ENCODE measurements at places on chromosomes 16 and 17.

DNA sequence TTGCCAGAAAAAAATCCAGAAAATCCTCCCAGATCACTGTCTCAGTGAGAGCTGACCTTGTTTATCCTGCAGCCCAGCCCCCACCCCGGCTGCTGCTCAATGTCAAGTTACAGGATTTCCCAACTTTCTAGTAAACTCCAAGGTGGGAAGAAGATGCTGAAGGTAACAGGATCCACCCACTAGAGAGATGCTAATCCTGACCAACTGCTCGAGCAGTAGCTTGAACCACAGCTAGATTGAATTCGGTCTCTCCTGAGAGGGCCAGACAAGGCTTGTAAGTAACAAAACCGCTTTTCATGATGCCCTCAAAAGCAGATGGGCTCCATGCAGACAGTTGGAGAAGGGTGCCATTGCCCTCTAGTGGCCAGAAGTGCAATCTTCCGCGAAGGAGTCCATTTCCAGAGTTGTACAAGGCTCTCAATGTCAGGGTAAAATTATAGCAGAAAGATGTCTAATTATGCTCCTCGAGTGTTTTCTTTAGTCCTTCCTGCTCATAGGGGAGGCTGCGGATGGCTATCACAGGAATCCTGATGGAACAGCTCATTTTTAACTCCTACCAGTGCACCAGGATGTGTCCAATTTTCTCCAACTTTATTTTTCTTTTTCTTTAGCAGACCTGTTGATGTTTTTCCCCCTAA lies 3.9 kb downstream of the CDH11 start:
- DNase-seq = peak; percentile 38

- DNase-seq = no peak
Measured at GRCh38 chr17:79981661-79982101, 54.0 kb downstream of the TBC1D16 start.

DNA sequence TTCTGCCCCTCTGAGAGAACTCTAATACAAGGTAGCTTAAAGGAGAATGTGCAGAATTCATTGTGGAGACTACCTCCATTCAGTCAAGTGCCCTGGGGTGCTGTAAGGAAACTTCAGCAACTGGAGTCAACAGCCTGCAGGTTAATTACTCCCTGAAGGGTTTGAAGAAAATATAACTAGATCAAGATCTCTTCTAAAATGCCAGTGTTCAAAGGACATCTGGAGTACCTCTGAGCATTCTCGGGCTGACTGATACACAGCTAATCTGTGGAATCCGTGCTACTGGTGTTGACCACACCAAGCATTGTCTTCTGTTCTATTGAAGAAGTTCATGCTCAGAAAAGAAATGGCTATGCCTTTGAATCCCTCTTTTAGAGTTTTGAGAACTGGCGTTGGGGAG lies 11.5 kb upstream of the ATXN1L start:
- DNase-seq = no peak

- DNase-seq = no peak
Measured at GRCh38 chr17:36786867-36787266, 150.4 kb upstream of the LHX1 start.

DNA sequence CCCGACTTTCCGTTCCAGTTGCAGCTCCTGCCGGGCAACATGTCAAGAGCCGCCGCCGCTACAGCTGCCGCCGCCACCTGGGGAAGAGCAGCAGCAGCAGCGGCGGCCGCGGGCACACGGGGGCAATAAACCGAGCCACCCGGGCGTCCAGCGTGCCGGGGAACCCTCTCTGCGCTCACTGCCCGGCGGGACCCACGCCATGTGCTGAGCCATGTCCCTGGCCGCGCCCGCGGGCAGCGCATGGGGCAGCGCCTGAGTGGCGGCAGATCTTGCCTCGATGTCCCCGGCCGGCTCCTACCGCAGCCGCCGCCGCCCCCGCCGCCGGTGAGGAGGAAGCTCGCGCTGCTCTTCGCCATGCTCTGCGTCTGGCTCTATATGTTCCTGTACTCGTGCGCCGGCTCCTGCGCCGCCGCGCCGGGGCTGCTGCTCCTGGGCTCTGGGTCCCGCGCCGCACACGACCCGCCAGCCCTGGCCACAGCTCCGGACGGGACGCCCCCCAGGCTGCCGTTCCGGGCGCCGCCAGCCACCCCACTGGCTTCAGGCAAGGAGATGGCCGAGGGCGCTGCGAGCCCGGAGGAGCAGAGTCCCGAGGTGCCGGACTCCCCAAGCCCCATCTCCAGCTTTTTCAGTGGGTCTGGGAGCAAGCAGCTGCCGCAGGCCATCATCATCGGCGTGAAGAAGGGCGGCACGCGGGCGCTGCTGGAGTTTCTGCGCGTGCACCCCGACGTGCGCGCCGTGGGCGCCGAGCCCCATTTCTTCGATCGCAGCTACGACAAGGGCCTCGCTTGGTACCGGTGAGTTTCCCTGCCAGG lies 604 bp downstream of the HS3ST3B1 start:
- DNase-seq = no peak

DNA sequence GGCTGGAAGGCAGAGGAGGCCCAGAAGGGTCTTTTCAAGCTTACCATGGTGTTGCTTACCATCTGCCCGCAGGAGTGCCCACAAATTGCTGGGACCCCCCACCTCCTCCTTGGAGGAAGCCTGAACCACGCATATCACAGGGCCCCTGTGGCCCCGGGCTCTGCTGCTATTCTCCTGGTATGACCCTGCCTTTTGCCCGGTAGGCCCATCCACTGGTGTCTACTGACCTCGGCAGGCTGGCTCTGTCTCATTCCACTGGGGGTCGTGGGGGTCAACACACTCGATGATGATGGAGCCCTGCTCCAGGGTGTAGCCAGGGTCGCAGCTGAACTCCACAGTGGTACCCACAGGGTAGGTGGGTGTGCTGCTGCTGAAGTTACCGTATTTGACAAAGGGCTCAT lies 8.2 kb upstream of the PHF12 start:
- no peak for DNase-seq
